ENCODE measurements at places on chromosomes 3 and 15.

DNA sequence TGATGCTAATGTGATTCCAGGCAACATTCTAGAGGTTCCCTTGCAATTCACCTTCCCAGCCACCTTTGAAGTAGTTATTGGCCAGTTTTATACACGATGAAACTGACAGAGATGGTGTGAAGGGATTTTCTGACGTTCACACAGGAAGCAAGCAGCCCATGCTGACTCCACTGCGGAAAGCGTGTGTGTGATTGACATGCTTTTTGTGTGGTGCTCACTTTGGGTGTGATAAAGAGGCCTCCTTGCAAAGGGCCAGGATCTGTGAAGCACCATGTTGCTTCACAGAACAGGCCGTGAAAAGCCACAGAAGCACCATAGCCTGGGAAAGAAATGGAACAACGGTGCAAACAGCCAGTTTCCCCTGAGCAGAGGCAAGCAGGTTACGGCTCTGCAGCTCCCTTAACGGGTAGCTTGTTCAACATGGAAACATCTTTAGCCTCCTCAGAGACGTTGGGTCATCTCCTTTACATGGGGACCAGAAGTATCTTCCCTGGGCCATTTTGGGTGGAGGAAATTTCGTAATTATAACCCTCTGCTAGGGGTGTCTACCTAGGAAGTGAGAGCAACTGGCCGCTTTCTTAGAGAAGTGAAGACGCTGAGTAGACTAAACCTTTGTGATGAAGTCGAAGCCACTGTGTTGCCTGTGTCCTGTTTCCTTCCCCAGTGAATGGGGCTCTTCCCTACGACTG, 108.5 kb downstream of the APBA2 start:
- peak; percentile 22 for DNase-seq

- DNase-seq = no peak
These were observed 243.6 kb upstream of the LYSMD4 start for GRCh38 chr15:99976811-99977271.

DNA sequence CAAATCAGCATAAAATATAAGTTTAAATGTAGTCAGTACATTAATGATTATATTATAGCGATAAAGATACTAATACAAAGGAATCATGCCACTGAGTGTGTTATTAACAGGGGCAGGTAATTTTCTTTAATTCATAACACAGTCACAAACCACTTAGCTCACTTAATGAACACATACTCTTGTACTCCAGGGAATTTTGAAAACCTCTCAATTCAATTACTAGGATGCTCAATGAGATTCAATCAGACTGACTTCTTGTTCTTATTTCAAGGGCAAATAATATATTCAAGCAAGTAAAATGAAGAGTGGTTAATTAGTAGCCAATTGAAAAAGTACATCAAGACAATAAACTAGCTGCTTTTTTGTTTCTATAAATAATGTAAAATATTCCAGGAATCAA, 5.8 kb upstream of the SUCNR1 start:
- DNase-seq = no peak

- DNase-seq = no peak
These were observed 4.1 kb downstream of the FBN1 start for GRCh38 chr15:48641416-48641815.

DNA sequence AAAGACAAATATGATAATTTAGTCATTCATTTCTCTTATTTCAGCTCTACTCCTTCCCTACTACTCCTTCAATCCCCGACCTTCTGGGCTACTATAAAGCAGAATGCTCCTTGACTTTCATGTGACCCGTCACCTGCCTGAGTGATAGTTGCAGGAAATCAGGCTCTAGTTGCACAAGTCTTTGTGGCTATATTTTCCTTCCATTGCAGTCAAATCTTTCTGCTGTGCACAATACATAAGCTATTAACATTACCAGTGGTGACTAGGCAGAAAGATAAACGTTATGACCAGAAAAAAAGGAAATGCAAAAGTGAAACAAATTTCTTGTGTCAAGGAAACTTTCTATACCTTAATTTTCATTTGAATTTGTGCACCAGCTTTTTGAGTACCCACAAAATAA, 2.3 kb downstream of the SUCNR1 start:
- no peak for DNase-seq

GRCh38 chr3:27960133-27960532, 238.0 kb upstream of the EOMES start:
- no peak for DNase-seq

GRCh38 chr3:42351207-42351606, 59.2 kb downstream of the LYZL4 start:
- DNase-seq = no peak

GRCh38 chr3:24344784-24345439, 149.7 kb downstream of the THRB start:
- DNase-seq = no peak

DNA sequence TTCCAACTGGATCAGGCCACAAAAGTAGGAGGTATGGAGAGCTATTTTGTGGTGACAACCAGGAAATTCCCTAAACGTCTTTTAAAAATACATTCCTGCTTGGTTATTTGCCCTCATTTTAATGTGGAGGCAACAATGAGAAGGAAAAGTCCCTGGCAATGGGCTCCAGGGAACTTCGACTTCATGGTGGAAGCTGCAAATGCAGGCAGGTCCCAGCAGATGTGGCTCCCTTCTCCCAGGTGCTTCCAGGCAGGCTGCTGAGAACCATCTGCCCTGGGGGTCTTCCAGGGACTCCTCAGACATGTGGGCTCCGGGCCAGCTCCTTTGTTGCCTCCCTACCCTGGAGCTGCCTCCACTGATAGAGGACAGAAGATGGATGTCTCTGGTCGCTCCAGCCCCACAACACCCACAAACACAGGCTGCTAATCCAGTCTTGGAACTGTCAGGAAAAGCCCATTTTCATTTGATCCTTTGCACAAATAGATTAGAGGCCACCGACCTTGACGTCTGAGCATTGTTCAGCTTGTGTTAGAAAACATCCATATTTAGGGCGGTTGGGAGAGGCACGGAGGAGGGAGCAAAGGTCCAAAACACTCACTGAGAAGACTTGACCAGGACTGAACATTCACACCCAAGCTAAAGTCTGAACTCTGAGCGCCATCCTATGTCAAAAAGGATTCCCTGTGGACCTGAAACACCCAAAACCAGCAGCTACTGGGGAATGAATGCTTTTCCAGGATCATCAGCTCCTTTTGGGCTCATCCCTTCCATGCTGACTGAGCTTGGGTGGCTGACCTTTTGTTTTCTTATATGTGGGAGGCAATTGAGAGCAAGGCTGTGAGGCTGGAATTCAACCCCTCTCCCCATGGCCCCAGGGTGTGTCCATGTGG, 30.2 kb upstream of the SLCO2A1 start:
- no peak for DNase-seq

DNA sequence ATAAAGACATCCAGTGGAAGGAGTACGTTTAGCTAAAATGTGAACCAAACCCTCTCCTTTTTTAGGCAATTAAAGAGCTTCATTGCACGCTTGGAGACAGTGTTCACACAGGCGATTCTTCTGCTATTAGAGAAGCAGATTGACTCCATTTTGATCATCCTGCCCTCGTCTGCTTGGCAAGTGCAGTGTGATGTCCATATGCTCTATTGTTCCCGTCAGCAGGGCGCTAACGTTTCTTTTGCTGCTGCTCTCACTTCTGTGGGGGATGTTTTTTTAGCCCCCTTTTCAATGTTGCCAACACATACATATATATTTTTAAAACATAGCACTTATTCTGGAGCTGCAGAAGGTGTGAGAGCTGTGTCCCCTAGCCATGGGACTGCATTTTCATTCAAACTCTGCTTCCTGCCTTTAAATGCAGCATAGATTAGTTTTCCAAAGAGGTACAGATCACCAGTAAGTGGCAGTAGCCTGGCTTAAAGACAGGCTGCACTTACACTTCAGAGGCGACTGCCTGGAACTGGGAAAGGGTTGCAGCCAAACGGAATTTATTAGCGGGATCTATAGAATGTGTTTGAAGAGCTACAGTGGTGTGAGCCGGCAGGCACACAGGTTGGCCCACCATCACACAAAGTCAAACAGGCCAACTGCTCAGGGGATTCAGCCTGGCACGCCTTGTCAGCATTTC, 292.6 kb upstream of the DPH6 start:
- DNase-seq = no peak

DNA sequence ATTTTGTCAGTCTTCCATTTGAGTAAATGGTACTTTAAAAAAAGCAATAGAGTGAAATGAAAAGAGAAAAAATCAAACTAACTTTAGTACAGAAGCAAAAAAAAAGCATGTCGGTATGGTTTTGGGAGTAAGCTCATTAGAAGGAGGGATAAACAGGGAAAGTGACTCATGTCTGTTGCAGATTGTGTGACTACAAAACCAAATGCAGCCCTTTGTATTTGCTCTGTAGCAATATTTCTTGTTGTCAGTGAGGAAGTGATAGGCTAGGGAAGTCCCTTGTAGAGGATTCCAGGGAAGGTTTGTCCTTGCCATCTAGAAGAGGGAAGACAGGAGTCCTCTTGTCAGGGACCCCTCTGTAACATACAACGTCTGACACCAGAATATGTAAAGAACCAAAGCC, 150.5 kb upstream of the POU1F1 start:
- DNase-seq = no peak
